NK-92 treated with Interleukin-12 subunit alpha and Interleukin-12 subunit beta, amount 100 ng/mL, for 24 hours (cell line): ENCODE measurements at places on chromosomes 13 and 19.

DNA sequence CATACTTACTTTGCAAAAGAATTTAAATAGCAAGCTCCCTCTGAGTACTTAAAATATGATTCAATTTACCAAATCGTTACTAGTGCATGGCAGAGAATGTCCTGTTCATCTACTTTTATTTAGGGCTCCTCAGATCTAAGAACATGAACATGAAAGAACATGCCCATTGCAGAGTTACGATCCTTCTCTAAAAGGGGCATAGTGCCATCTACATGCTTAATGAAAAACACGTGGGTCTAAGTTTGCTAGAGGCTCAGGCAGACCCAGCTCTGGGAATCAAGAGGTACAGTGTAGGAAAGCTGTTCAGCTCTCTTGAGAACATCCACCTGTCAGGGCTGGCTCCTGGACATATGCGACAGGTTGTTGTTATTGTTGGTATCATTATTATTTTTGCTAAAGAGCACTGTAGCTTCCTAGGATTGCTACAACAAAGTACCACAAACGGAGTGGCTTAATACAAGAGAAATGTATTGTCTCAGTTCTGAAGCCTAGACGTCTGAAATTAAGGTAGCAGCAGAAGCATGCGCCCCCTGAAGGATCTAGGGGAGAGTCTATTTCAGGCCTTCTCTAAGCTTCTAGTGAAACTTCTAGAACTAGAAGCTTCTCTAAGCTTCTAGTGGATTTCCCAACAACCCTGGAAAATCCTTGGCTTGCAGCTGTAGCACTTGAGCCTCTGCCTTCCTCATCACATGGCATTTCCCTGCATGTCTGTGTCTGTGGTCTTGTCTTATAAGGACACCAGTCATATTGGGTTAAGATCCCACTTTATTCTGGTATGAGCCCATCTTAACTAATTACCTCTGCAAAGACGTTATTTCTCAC lies 133.9 kb downstream of the DCT start:
- DNase-seq: no peak

GRCh38 chr19:44164327-44164672 lies 600 bp upstream of the ZNF226 start:
- DNase-seq: no peak

DNA sequence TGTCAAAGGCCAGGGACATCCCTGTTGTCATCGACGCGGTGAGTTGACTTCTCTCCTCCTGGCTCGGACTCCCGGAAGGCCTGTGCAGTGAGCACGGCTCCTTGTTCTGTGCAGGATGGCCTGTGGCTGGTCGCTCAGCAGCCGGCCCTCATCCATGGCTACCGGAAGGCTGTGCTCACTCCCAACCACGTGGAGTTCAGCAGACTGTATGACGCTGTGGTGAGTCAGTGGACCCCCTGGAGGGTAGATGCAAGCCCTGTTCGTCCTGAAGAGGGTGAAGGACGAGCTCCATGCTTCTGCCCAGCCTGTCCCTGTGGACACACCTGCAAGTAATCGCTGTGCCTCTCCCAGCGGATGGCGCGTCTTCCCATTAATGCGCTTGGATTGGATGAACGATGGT lies 19.2 kb downstream of the NAXD start:
- DNase-seq: no peak

DNA sequence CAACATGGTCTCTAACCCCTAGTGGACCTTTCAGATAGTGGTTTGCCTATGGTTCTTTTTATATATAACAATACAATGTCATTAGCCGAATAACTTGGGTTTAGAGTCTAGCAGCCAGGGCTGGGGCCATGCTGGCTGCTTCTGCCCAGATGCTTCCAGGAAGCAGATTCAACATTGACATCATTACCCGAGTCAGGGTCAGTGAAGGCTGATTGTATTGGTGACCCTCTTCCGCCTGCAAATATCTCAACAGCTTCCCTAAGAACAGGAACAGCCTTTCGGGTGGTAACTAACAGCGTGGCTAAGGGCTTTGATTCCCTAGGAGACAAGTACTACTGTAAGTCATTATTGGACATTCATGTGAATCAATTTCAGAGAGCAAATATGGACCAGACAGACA lies 476.4 kb downstream of the UQCRFS1 start:
- DNase-seq: no peak

- DNase-seq: no peak
Observed at GRCh38 chr13:50055454-50055853, 40.2 kb downstream of the KCNRG start.

GRCh38 chr13:49669735-49670309 lies 21.5 kb downstream of the EBPL start:
- DNase-seq: peak; percentile 5

DNA sequence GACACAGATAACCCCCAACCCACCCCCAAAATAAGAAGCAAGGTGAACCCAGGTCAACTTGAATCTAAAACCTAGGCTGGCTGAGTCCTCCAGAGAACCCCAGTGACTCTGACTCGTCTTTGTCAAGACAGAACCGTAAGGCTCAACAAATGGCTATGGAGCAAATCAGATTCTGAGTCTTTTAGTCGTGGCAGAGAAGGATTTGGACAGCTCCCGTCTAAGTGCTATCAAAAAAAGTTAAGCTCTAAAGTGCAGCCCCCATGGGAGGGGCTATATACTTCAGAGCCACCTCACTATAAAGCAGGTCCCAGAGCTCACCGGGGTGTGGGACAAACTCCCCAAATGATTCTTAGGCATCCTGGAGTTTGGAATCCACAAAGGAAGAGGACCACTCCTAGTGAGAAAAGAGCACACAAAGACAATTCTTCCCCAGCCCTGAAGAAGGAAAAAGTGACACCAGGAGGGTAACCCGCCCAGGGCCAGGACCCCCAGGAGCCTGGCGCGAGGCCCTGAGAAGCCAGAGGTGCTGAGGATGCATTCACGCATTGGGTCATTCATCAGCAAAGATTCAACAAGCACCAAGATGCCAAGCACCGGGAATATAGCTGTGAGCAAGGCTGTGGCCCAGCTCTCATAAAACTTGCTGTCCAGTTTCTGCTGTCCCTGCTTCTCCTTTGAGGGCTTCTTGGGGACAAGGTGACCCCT lies 25.4 kb upstream of the C13orf42 start:
- DNase-seq: no peak

- DNase-seq: no peak
Observed at GRCh38 chr13:113479179-113479578, 11.3 kb downstream of the DCUN1D2 start.

- DNase-seq: no peak
Observed at GRCh38 chr19:30792561-30793505, 420.6 kb downstream of the ZNF536 start.

- no peak for DNase-seq
Observed at GRCh38 chr13:48720621-48721020, 66.9 kb downstream of the CYSLTR2 start.

DNA sequence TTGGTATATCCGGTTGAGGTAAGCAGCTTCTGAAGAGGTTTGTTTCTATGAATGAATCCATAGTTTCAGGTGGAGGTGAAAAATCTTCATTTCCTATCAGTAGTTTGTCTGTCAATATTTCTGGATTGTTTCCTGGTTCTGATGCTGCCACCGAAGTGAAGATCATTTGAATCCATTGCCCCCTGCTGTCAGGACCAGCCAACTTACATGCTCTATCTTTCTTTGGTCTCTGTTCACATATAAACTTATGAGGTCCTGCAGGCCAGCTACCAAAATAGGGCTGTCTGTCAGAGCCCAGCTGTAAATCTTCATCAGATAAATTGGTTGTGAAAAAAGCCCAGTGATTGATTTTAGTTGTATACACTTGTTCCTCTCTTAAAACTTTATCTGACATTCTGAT lies 15.2 kb upstream of the N4BP2L1 start:
- DNase-seq: no peak

DNA sequence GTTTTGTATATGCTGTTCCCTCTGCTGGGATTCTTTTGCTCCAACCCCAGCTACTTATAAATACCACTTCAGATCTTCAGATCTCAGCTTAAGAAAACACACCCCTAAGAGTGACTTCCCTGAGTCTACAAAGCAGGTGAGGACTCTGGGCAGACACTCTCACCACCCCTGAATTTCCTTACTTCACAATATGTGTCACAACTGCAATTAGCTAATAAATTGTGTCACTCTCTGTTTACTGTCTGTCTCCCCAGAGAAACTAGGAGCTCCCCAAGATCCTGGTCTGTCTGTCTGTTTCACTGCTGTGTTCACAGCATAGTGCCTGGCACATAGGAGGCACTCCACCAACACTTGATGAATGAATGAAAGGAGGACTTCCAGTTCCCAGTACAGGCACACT lies 14.4 kb downstream of the CEBPA start:
- no peak for DNase-seq

- DNase-seq: no peak
Observed at GRCh38 chr19:19997656-19998268, 41.5 kb downstream of the ZNF682 start.

GRCh38 chr19:10283301-10284064 lies 3.3 kb upstream of the ICAM4 start:
- no peak for DNase-seq
